ENCODE measurements at places on chromosomes 1 and 21.

DNA sequence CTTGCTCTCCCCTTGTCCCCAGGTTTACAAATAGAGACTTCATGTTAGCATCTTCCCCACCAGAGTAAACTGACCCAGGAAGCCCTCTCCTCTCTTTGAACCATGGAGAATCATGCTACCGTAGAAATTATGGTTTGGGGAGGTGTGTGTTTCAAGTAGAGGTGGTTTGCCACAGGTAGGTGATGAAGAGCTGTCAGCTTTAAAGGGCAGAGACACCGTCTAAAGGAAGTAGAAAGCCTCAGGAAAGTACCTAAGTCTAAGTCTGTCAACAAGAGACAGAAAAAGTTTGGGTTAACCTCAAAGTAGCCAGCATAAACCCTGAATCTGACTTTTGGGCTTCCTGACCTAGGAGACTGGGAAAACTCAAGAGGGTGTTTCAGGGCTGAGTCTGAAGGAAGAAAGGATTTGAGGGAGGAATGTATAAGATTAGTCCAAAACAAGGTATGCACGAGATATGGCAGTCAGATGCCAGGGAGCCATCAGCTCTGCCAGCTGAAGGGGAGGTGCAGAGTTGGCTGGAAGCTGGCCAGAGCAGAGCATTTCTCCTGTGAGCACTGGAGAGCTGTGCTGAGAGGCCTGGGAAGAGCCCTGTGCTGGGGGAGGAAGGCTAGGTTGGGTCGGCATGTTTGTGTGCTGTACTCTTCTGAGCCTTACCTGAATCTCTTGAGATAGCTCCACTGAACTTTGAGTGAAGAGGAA is 14.3 kb downstream of the ADAMTSL4 start:
- DNase-seq, result peak; percentile 80

GRCh38 chr1:99217599-99217998 is 46.7 kb upstream of the PLPPR4 start:
- no peak for DNase-seq

- no peak for DNase-seq
Measured at GRCh38 chr1:103424650-103425049, 100.8 kb upstream of the RNPC3 start.

DNA sequence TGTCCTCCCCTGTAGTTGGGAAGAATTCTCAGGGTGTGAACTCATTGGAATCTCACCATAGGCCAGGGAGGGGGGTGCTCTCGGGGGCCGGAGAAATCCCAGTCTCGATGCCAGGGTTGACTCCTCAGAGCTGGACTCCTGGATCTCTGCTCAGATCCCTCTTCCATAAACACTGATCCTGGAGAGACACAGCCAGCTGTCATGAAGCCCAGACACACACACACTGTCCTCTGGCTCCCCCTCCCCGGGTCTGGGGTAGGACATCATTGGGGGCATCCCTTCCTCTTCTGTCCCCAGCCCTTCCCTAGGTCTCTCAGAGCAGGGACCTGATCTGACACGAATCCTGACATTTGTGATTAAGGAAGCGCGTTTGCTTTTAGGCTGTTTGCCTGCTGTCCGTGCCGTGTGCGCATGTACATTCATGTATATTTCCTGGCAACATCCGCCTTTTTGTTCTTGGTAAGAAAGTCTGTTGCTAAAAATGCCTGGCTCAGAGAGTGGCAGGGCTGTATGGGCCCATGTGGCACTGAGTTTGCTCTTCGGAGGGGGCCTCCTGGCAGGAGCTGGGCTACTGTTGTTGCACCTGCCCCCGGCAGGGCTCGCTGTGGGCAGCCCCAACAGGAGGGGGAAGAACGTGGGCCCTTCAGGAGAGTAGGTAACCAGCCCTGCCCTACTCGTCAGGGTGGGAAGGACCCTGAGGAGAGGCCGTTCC is 45.4 kb upstream of the SELENON start:
- DNase-seq, result no peak

DNA sequence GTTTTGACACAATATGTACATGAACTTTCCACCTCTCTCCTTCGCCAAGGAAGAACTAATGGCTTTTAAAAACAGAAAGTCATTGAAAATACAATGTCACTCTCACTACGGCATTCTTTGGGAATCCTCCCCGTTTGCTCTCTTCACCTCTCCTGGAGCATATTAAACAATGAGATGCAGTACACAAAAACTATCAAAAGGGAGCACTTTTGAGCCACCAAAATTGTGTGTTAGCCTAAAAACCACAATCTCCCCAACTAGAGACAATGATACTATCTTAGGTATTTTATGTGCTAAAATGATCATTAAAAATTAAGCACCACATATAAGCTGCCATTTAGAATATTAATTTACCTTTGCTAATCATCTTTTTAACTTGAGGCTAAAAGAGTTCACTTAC is 425.5 kb downstream of the KCTD3 start:
- DNase-seq, result peak; percentile 0

DNA sequence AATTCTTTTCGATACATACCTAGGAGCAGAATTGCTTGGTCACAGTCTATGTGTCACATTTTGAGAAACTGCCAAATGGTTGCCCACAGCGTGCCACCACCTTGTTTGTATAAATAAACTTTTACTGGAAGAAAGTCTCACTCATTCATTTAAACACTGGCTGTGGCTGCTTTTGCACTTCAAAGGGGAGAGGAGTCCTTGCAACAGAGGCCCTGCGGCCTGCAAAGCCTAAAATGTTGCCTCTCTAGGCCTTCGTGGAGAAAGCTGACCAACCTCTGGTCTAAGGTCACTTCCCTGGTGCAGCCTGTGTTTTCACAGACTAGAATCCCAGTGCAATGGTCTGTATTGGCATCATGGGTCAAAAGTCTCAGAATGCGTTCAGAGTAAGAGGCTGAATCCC is 8.3 kb downstream of the RIPK4 start:
- no peak for DNase-seq

DNA sequence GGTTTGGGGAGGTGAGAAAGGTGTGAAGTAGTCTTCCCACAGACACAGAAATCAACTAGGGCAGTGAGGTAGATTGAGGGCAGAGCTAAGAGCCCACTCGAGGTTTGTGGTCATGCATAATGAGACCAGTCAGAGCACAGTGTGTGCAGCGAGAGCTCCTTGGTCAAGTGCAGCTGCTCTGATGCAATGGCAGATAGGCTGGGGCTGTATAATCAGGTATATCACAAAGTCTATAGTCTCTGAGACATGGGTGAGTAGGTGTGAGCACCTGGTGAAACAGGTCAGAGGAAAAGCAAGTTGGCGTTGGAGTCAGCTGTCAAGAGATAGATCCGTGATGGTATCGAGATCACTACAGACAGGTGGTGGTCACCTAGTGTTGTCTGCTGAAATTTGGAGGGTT is 17.6 kb downstream of the DSCAM start:
- no peak for DNase-seq

DNA sequence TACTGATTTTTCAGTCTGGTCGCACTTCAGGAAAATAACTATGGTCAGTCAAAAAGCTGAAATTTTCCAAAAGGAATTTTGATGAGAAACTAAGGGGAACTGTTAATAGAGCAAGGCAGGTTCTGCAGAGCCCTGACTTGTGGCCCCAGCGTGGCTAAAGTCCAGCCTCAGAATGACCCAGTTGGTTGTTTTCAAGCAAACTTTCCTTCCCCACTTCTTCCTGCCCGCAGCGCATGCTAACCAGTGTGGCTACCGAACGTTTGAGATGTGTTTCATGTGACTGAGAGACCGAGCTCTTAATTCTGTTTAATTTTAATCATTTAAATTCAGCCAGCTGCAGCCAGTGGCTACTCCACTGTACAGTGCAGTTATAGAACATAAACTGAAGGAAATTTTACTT is 6.2 kb upstream of the IL10RB start:
- DNase-seq, result no peak

DNA sequence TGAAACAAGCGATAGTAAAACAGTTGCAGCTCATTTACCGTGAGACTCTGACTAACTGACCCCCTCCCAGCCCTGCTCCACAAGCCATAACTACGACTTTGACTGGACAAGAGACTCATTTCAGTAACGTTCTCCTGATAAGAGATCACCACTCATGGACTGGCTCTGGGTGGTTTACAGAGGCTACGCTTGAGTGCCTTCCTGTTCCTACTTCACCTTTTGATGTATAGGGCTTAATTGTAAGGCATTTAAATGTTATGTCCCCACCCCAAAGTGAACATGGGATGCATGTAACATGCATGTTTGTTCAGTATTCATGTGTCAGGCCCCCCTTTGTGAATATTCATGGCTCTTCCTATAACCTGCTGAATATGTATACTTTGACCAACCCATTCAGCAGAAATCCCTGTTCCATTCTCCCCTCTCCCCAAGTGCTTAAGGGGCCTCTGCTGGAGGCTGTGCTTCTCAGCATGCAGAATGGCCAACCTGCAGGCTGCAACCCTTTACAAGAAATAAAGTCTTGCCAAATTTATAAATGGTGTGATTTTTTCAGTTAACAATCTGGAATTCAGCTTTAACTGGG is 50.7 kb upstream of the SPOCD1 start:
- peak; percentile 36 for DNase-seq

DNA sequence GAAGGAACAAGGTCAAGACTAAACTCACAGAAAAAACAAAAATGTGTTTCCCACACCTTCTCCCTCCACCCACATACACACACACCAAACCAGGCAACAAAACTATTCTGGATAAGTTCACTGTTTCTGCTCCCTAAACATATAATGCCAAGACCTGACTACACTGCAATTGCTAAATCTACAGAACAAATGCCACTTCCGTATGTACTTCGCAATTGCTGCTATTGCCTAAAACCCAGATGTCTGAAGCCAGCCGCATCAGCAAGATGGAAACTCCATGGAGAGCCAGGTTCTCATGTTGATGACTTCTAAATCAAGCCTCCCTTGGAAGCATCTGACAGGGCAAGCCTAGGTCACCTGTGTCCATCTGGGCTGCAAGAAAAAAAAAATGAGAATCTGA is 8.3 kb upstream of the AIM2 start:
- no peak for DNase-seq

GRCh38 chr1:156221986-156222692 is 9.3 kb downstream of the PMF1 start:
- peak; percentile 38 for DNase-seq

DNA sequence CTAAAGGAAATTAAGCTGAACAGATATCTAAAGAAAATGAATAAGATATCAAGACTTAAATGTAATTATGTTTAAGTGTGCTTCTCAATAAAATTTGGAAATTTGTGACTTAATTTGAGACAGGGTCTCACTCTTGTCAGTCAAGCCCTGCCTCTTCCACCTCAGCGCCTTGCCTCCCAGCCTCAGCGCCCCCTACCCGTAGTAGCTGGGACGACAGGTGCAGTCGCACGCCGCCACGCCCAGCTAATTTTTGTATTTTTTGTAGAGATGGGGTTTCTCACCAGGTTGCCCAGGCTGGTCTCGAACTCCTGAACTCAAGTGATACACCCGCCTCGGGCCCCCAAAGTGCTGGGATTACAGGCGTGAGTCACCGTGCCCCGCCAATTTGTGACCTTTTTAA is 117.0 kb downstream of the CLEC20A start:
- peak; percentile 5 for DNase-seq

- DNase-seq, result peak; percentile 2
Measured at GRCh38 chr1:174074757-174075156, 52.6 kb upstream of the RC3H1 start.

- peak; percentile 14 for DNase-seq
Measured at GRCh38 chr1:75632350-75632949, 21.5 kb upstream of the SLC44A5 start.

- DNase-seq, result no peak
Measured at GRCh38 chr1:209648346-209648745, 3.9 kb downstream of the LAMB3 start.

- DNase-seq, result no peak
Measured at GRCh38 chr1:12335815-12336214, 106.0 kb downstream of the VPS13D start.

GRCh38 chr1:180229483-180230415 is at the start of gene LHX4:
Gene LHX4, plus strand, starts transcription at chr1:180230264. Its CDS starts 266 bp downstream, at chr1:180230530.
- peak; percentile 45 for DNase-seq

GRCh38 chr21:42833439-42833815 is 45.9 kb downstream of the WDR4 start:
- peak; percentile 79 for DNase-seq

DNA sequence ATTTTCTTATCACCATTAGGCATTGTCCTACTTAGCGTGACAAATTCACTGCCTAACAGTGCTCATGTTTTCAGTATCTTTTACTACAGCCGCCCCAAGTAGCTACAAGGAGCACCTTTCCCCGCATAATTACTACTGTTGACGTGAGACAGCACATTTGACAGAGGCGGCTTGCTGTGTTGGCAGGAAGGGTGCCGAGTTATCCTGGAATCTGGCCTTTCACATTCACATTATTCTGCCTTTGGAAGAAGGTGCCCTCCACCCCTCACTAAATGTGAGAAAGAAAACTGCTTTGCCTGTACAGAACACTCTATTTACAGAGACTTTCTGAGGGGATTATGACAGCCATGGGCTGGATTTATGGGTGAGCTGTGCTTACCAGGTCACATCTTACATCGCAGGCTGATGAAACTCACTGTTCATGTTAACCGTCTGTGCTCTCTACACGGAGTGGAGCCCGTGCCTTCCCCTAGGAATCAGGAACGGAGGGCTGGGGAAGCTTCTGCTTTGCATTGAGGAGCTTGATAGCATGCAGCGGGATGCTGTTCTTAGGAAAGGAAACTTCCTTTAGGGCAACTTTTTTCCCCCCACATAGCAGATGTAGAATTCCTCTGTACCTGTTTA is 148.0 kb upstream of the ZRANB2 start:
- DNase-seq, result no peak

DNA sequence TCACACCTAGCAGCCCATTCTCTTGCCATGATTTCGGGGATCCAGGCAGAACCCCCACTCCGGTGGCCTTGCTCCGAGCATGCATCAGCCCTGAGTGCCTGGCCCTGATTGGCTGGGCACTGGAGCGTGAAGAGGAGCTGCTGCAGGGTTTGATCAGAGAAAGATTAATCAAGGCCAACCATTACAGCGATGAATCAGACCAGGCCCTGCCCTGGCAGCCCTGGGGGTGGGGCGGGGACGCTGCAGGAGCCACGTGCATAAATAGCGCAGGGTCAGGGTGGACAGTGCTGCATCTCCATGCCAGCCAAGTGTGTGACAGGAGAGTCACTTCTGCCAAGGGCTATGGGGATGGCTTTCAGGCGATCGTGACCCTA is 3.4 kb upstream of the FAM131C start:
- no peak for DNase-seq

GRCh38 chr1:183301239-183301638 is 115.2 kb downstream of the LAMC2 start:
- no peak for DNase-seq

DNA sequence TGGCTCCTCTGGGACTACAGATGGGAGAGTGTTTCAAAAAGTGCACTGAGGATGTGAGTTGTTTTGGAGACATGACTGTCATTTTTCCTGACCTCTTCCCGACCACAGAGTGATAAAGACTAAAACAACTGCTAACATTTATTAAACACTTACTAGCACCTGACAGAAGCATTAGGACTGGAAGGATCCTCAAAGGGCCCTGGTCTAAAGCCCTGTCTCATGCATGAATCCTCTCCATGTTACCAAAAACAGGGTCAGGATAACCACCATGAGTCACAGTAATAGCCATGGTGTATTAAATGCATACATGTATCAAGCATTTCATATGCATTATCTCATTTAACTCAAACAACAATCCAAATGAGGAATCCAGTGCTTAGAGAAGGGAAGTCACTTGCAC is 11.5 kb downstream of the CYB5RL start:
- no peak for DNase-seq

GRCh38 chr1:20903437-20903836 is 116.3 kb upstream of the HP1BP3 start:
- peak; percentile 4 for DNase-seq
